ENCODE measurements at places on chromosomes 7 and 10. TPM values are rescaled to one million over a fixed set of nuclear protein-coding genes. Genes with fewer than 3 reads are reported as not detected.

Gene NFE2L3
- 6.2 TPM for total RNA-seq

Gene CLDN4
- not detected for total RNA-seq

Gene FBXO24
- 1.2 TPM for total RNA-seq

Gene NEURL1
- total RNA-seq = 0.06 TPM

Gene MSMB
- not detected for total RNA-seq

Gene NODAL
- not detected for total RNA-seq

Gene PRLHR
- not detected for total RNA-seq

Gene ZNF804B
- not detected for total RNA-seq

Gene C7orf33
- total RNA-seq = not detected

DNA sequence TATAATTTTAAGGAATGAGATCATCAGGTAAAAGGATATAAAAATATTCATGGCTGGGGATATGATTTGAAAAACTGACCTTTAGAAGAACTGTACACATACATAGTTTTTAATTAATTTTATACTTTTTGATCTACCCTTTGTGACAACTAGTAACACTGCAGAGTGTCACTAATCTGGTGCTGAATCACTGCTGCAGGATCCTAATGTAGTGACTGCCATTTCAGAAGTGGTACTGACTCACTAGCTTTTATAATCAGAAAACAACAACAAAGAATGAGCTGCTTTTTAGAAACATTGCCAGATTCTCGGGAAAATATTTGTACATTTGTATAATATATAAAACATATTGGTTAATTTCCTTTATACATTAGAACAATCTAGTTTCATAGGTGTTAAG lies 110.4 kb downstream of the HIPK2 start:
- DNase-seq = no peak

GRCh38 chr7:30880125-30880720 lies 31.4 kb upstream of the AQP1 start:
- DNase-seq = no peak

- no peak for DNase-seq
Observed at GRCh38 chr10:1132584-1132983, 76.4 kb downstream of the WDR37 start.

GRCh38 chr10:58651040-58651439 lies 138.4 kb downstream of the BICC1 start:
- no peak for DNase-seq

GRCh38 chr7:38306914-38307313 lies 33.5 kb upstream of the TARP start:
- no peak for DNase-seq

DNA sequence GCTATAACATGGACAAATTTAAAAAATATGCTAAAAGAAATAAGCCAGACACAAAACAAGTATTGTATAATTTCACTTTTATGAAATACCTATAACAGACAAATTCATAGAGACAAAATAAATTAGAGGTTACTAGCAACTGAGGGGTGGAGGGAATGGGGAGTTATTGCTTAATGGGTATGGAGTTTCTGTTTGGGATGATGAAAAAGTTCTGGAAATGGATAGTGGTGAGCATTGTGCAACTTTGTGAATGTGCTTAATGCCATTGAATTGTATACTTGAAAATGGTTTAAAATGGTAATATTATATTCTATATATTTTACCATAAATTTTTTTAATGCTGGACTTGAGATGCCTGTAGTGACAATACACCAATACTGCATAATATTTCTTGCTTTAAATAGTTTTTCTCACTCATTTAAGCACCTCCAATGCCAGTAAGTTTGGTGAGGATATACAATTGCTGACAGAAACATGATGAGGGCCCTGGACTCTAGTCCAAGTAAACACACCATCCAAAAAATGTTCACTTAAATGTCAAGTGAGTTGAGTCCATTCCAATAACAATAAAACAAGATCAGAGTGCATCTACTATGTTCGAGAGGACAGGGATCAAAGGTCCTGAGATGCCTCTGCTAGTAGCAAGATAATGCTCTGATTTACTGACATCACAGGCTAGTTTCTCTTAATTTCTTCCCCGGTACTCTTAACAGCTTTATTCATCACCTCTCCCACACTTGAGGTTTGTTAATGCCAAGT lies 71.9 kb downstream of the NT5C2 start:
- no peak for DNase-seq

DNA sequence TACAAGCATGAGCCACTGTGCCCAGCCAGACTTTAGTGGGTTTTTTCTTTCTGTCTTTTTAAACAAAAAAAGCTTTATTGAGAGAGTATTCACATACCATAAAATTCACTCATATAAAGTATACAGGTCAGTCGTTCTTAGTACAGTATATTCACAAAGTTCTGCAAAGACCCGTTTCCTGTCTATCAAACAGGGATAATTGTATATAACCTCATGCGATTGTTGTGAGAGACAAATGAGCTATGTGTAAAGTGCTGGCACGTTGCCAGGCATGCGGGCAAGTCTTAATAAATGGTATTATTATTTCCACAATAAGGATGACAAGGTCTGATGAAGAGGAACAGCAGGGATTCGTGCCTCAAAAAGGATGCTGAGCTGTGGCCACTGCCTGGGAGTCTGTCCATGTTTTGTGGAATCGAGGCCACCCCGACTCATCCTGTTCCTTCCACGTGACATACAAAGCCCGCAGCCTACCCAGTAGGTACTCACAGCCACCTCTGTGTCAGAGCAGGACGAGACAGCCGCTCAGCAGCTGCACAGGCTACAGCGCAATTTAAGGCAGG lies 51.6 kb downstream of the SMKR1 start:
- no peak for DNase-seq

DNA sequence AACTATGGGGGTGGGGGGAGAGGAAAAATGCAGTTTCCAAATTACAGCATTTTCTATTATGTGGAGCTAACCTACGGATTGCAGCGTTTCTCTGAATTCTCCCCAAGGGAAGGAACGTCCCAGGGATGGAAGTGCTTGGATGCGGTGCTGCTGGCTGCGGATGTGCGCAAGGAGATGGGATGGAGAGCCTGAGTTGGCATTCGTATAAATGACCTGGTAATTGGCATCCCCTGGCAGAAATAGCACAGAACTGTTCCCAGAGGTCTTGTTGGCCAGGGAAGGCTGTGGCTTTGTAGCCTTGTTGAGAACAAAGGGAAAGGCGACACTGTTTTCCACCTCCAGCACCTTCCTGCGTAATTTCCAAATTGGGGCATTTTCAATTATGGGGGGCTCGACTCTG lies 2.7 kb downstream of the ORAI2 start:
- DNase-seq = no peak

DNA sequence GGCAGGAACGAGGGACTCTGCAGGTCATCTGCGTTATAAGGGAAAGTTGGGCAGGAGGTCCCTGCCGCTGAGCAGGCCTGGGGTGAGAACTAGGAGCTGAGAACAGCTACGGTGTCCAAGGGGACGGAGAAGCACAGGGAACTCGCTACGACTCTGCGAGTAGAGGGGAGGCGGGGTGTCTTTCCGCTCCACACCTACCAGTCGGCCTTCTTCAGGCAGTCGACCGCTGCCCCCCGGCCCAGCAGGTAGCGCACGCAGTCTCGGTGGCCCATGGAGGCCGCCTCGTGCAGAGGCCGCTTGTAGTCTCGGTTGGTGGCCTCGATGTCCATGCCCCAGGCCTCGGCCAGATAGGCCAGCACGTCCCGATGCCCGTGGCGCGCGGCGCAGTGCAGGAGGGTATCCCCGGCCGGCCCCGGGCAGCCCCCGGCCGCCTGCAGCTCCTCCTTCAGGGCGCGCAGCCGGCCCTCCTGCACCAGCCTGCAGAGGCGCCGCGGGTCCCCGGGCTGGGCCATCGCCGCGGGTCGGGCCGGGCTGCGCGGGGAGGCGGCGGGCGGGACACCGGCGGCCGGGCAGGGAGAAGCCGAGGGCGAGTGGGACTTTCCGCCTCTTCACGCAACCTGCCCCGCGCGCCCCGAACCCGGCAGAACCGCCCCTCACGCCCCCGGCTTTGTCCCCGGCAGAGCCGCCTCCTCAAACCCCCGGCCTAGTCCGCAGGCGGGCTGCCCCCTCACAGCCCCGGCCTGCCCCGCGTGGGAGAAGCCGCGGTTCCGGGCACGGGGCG lies 660 bp downstream of the ANKRD16 start:
- DNase-seq = peak; percentile 82

DNA sequence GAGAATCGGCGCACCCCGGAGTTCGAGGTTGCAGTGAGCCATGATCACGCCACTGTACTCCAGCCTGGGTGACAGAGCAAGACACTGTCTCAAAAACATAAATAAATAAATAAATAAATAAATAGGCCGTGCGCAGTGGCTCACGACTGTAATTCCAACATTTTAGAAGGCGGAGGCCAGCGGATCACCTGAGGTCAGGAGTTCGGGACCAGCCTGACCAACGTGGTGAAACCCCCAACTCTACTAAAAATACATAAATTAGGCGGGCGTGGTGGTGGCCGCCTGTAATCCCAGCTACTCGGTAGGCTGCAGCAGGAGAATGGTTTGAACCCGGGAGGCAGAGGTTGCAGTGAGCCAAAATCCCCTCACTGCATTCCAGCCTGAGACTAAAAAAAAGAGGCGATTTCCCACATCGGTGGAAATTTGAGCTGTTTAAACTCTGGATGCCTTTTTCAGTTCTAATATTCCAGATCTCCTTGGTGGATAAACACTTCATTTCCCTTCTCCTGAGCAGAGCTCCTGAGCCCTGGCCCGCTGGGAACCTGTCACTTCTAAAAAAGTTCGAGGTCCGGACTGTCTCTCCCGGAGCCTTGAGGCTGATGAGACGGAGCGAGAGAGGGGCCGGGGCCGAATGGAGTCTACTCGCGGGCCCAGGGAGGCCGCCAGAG lies 2.0 kb upstream of the NFKB2 start:
- DNase-seq = peak; percentile 46

- no peak for DNase-seq
Observed at GRCh38 chr10:110094786-110095185, 87.0 kb downstream of the ADD3 start.

GRCh38 chr7:105413887-105414437 lies 25.2 kb upstream of the SRPK2 start:
- DNase-seq = no peak

Data from neural progenitor cell (in vitro differentiated cells).